Stimulated activated CD4-positive, alpha-beta T cell treated with anti-CD3 and anti-CD28 coated beads, Interleukin-1b, Interleukin-23, amount 100 ng/mL, for 24 hours (primary cell): ENCODE measurements at places on chromosomes 16 and 17.

GRCh38 chr16:83418565-83418964 lies 389.2 kb upstream of the HSBP1 start:
- no peak for DNase-seq

DNA sequence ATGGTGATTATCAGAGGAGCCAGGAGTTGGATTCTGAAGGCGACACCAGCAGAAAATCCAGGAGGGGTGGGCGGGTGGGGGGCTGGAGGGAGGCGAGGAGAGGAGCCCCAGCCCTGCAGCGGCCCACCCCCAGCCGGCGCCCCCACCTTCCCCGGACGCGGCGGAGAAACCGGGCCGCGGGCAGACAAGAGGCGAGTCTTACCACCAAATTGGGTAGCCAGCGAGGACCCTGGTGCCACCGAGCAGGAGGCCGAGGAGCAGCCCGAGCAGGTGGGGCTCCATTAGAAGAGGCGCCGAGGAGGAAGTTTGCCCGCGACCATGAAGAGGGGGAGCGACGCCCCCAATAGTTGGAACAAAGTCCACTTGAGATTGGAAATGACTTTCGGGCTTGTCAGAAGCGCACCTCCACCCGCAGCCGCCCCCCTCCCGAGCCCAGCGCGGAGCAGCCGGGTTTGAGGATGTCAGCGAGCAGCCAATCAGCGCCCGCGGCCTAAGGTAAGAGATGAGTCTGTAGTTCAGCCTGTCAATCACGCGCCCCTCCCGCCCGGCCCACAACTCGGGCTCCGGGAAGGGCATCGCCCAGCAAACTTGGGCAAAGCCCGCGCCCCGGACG lies at the start of gene WNT3:
Gene WNT3 (minus strand): TSS at position 377 of the 613 bp plus-strand sequence. CDS start 95 bp downstream, at position 282.
- peak; percentile 26 for DNase-seq

DNA sequence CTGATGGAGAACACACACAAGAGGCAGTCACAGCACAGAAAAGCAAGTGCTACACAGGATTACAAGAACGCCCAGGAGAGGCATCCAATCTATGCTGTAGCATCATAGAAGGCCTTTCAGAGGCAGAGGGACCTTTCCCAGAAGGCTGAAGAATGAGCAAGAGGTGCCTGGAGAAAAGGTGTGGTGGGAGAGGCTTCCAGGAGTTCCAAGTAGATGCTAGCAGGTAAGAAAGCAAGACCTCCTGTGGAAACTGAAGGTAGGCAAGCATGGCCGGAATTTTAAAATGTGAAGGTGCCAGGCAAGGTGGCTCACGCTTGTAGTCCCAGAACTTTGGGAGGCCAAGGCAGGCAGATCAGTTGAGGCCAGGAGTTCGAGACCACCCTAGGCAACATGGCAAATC lies 2.1 kb downstream of the ARHGAP17 start:
- DNase-seq, result no peak

DNA sequence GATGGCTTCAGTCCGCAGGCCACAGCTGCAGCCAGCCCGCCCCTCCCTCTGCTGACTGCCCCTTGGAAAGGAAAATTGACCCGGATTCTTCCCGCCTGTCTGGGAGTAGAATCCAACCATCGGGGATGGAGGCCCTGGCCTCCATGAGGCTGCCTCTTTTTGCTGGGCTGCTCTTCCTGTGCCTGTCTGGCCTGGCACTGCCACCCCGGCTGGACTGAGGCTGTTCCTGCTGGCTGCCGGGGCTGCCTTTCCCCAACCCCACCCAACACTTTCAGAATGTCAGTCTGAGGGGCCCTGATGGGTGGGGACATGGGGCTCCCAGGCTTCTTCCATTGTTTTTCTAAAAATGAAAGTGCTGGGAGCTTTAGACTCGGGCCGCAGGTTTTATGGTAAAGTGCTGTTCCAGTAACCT lies 7.3 kb downstream of the BAHCC1 start:
- no peak for DNase-seq

- DNase-seq, result no peak
These were observed at the start of gene CHST4 for GRCh38 chr16:71526111-71526631. Gene CHST4 (plus strand): TSS chr16:71526426. CDS start chr16:71536678, 10,252 bp downstream.

- no peak for DNase-seq
These were observed 182.0 kb downstream of the SEC14L1 start for GRCh38 chr17:77322514-77323412.

GRCh38 chr17:66960613-66961012 lies 3.9 kb upstream of the CACNG4 start:
- DNase-seq, result no peak

DNA sequence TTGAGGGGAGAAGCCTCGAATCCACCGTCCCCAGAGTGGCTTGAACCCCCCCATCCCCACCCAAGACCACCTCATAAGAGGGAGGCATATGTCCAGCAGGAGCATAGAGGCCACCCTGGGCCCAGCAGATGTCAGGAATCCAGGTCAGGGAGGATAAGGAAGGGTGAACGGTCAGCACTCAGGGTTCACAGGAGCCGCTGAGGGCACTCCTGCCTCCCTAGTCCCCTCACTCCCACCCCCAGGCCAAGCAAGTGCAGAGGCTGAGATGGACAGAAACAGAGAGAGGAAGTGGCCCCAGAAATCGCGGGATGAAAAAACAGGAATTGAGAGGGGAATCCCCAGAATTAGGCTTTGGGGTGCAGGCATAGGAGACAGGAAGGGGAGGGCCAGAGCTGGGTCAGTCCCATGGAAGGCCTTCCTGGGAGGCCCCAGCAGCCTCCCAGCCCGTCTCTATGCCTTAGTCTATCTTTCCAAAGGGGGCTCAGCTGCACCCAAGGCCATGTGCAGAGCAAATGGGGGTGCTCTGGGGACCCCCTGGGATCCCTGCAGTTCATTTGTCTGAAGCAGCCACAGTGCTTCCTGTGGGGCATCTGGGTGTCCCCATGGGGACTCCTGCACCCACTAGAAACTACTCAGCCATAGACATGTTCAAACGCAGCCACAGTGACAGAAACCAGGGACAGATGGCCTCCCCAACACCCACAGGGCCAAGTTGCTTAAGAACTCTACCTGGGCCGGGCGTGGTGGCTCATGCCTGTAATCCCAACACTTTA lies 1.7 kb downstream of the CMTM3 start:
- no peak for DNase-seq

GRCh38 chr16:4169415-4169814 lies 53.2 kb upstream of the ADCY9 start:
- no peak for DNase-seq

DNA sequence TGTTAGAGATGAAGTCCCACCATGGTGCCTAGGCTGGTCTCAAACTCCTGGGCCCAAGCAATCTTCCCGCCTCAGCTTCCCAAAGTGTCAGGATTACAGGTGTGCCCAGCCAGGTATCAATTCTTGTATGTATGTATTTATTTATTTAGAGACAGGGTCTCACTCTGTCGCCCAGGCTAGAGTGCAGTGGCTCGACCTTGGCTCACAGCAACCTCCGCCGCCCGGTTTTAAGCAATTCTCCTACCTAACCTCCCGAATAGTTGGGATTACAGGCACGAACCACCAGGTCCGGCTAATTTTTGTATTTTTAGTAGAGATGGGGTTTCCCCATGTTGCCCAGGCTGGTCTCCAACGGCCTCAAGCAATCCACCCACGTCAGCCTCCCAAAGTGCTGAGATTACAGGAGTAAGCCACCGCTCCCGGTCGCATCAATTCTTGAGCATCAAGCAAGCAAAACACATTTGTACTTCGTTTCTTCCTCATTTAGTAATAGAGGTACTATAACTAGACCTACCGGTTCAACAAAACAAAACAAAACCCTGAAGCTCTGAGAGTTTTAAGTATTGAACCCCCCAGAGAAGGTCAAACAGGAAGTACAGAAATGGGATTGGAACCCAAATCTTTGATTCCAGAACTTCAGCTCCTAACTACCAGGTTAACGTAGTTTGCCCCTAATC lies 1.0 kb upstream of the ZNF500 start:
- DNase-seq, result no peak

- DNase-seq, result no peak
These were observed 113.5 kb downstream of the MGAT5B start for GRCh38 chr17:76981545-76982295.

- peak; percentile 42 for DNase-seq
These were observed at the start of gene SGSM2 for GRCh38 chr17:2336852-2337543. Gene SGSM2 (plus strand): TSS chr17:2337501. CDS start chr17:2337689, 188 bp downstream.

GRCh38 chr16:57371494-57372371 lies 557 bp upstream of the CX3CL1 start:
- DNase-seq, result no peak

DNA sequence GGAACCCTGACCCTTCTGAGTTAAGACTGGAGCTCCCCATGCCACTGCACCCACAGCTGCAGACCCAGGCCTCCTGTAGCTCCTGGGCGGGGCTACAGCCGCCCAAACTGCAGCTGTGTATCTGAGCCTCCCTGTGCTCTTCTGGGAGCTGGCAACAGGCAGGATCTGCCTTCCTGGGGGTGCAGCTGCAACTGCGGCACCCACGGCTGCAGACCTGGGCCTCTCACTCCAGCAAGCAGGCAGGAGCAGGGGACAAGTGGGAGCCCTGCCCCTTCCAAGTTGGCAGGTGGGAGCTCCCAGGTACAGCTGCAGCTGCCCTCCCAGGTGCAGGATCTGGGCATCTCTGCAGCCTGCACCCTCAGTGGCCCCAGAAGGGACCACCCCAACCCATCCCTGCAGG lies 41.5 kb downstream of the SPACA3 start:
- no peak for DNase-seq

- peak; percentile 19 for DNase-seq
These were observed 46.6 kb upstream of the NUDT7 start for GRCh38 chr16:77675464-77676324.

DNA sequence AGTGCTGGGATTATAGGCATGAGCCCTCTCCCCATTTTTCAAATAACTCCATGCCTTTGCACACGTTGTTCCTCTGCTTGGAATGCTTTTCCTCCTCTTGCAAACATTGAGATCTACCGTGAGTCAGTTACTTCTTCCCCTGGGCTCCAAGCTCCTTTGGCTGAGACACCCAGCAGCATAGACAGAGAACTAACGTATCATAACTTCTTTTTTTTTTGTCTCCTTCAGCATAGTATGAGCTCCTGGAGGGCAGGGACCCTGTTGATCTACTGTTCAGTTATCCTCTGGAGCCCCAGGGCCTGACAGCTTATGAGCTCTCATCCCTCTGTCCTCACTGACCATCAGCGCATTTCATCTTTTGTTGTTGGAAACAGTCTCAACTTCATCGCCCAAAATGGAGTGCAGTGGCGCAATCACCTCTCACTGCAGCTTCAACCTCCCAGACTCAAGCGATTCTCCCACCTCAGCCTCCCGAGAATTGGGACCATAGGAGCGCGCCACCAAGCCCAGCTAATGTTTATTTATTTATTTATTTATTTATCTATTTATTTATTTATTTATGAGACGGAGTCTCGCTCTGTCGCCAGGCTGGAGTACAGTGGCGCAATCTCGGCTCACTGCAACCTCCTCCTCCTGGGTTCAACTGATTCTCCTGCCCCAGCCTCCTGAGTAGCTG lies 2.2 kb downstream of the SPAG7 start:
- no peak for DNase-seq

GRCh38 chr16:82181461-82182185 lies 11.6 kb upstream of the MPHOSPH6 start:
- no peak for DNase-seq

DNA sequence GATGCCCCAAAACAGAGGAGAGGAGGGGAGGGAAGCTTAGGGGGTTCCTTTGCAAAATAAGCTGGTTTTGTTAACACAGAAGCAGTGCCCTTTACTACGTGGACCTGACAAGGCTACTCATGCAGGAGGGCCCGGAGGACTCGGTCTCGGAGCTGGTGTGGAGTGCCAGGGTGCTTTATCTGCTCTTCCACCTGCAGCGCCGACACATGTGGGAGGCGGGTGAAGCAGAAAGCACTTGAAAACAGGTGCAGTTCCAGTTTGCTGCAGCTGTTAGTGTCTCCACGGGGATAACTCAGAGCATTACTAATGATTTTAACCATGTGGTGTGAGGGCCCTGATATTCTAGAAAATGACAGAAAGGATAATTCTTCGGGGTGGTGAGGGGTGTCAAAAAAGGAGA lies 35.0 kb upstream of the MNT start:
- DNase-seq, result no peak

GRCh38 chr17:43591001-43591400 lies 44.9 kb upstream of the ETV4 start:
- no peak for DNase-seq

GRCh38 chr17:31882571-31882970 lies 18.9 kb downstream of the UTP6 start:
- DNase-seq, result no peak

GRCh38 chr17:81869221-81870130 lies 1.7 kb downstream of the ARHGDIA start:
- DNase-seq, result no peak

- DNase-seq, result no peak
These were observed 6.4 kb downstream of the IRF8 start for GRCh38 chr16:85905110-85906095.

- no peak for DNase-seq
These were observed 13.8 kb downstream of the AANAT start for GRCh38 chr17:76481071-76481655.

GRCh38 chr17:58956997-58957724 lies 149.5 kb downstream of the TRIM37 start:
- no peak for DNase-seq

- no peak for DNase-seq
These were observed 42.2 kb upstream of the TNRC6C start for GRCh38 chr17:77916264-77916663.

DNA sequence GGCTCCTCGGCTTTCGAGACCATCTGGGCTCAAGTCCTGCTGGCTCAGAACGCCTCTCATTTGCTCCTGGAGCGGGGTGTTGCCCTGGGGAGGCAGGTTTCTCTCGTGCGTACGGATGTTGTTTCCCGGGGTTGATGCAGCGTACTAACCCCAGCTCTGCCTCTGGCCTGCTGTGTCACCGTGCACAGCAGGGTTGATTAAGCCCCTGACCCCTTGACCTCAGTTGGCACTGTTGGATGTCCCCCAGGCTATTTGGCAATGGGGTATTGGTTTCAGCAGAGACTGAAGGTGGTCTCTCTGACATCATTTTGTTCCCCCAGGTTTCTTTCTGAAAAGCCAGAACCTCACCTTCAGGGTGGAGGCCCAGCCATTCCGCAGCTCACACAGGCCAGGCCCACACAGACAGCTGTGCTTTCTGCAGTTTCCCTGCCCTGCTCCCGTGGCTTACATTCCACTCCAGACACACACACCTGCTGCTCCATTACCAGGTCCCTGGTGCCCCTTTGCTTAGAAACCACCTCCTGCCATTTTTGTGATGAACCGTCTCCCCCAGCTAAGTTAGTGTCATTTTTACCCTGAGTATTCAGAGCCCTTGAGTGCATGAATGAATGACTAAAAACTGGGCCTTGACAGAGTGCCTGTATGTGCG lies 233.5 kb downstream of the CCDC182 start:
- DNase-seq, result no peak

DNA sequence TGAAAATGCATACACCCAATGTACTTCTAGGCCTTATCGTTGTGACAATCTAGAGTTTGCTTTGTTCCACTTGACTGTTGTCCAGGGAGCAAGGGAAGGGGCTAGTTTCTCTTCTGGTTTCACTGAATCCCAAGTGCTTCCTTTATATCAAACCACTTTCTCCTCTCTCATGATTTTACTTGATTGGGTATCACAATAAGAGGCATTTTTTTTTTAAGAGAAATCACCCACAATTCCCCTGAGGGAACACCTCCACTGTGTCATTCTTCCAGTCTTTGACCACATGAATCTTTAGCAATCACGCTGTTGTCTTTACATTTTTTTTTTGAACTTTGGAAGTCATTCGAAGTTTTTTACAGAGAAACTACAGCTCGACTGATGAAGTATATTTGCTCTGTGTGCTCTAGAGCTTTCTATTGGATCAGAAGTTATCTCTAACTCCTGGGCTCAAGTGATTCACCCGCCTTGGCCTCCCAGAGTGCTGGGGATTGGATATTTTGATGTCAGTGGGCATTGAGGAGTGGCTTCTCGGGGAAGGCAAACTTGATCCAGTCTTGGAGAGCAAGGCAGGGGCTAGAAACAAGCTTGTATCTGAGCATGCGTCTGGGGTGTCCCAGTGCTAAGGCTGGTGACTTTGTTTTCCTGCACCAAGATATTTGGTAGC lies 3.0 kb downstream of the CDH1 start:
- no peak for DNase-seq
